ENCODE measurements at places on chromosomes 16 and 17.

DNA sequence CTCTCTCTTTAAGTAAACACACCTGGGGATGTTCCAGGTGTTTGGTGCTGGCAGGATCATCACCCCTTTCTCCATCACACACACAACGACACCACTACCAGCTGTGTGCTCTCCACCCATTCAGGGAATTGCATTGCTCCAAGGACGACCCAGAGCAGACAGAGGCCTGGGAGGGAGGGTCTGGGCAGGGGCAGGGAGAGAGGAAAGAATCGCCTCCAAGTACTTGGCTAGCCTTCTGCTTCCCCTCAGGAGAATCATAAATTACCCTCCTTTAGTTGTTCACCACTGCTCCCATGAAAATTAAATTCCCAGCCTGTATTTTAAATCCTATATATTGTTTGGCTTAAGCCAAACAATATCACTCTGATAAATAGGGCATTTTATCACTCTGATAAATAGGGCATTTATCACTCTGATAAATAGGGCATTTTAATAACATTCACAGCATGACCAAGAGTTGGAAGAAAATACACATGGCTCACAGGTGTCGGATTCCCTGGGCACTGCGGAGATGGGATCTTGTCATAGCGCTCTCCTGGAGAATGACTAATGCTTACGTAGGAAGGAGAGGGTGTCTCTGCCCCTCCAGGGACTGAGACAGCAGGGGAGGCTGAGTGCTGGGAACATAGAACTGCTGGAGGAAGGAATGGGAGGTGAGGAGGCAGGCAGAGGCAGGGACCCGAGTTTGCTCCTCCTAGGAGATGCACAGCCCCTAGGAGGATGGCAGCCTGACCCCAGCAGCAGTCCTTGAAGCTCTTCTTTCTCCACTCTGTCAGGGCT lies 673.6 kb downstream of the HS3ST4 start:
- DNase-seq, result no peak

- no peak for DNase-seq
Measured at GRCh38 chr17:6179017-6179416, 108.8 kb downstream of the WSCD1 start.

GRCh38 chr17:64599187-64599676 lies 62.9 kb downstream of the SMURF2 start:
- no peak for DNase-seq

DNA sequence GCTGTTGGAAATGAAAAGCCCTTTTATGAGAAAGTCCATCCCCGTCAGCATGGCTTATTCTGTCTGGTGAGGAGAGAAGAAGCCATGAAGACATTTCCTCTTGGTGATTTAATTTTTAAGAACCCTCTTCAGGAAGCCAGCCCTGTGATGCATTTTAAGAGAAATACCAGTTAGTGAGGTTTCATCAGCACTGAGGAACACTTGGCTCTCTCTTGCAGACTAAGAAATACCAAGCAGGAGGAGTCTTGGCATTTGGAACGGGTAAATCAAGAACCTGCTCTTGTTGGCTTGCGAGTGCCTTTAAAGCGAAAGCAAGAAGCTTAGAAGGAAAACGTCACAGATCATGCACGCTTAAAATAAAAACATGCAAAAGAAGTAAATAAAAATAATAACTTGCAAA lies 17.5 kb downstream of the RAB11FIP3 start:
- DNase-seq, result peak; percentile 19

DNA sequence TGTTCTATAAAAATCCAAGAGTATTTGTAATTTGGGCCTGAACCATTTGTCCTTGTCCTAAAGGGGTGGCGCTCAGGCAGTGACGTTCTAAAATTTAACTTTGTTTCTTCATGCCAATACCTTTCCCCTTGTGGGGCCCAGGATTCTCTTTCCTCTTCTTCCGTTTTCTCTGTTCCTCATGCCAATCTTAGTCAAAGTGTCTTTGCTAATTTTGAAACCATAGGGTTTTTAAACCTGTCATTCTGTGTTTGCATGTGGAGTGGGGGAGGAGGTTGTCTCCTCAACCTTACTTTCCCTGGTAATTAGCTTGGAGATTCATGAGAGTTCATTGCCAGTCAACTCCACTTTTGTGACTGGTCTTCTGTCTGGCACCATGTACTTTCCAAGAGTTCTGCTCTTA lies 337.1 kb downstream of the MAF start:
- no peak for DNase-seq

DNA sequence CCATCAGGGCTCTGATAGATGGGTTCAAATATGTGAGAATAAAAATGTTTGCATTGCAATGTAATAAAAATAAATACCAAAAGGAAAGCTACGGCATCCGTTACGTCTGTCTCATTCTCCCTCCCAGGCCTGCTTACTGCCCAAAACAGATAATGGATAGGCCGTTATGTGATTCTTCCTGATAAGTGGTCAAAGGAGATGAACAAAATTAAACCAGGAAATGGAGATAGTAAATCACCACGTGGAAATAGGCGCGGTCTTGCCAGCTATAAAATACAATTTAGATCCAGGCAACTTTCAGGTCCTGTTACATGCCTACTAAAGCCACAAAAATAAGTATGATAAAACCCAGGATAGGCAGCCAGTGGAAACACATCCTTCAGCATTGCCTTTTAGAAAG lies 49.5 kb upstream of the CCL1 start:
- no peak for DNase-seq

DNA sequence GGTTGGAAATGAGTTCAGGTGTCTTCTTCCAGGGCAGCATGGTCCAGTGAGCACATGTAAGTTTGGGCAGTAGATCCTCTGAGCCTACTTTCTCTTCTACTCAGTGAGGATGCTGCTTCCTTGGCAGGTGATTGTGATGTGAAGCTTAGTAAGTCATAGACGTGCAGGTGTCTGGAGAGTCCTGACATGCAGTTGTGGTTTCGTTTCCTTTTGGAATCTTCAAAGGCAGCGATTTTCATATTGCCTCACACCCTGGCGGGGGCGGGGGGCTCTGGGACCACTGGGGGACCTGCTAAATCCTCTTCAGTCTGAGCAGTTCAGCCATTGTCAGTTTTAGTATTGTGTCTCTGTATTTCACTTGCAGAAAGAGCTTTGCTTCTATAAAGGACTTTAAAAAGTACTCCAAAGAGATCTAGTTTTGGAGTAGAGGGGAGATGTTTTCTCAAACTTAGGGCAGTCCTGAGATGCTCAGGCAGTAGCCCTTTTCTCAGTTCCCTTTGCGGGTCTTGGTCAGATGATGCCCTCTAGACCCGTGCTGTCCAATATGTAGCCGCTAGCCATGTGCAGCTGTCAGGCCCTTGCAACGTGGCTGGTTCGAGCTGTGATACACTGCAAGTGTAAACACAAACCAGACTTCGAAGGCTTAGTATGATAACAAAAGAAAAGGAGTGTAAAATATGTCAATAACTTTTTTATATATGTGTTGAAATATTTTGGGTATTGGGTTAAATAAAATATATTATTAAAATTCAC lies 4.0 kb upstream of the CDK5R1 start:
- no peak for DNase-seq

DNA sequence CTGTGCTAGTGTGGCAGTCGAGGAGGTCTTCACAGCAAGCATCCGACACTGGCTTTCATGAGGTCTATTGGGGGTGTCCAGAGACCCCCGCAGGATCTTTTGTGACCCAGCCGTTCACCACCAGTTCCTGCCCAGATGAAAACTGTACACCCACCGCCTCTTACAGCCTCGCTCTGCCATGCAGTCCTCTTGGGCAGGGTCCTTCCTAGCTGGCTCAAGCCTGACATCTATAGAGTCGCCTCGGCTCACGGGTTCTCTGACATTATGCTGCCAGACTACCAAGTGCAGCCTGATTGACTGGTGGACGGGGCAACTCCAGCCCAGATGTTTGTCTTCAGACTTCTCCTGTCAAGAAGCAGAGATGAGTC lies 14.6 kb upstream of the CLEC10A start:
- no peak for DNase-seq

DNA sequence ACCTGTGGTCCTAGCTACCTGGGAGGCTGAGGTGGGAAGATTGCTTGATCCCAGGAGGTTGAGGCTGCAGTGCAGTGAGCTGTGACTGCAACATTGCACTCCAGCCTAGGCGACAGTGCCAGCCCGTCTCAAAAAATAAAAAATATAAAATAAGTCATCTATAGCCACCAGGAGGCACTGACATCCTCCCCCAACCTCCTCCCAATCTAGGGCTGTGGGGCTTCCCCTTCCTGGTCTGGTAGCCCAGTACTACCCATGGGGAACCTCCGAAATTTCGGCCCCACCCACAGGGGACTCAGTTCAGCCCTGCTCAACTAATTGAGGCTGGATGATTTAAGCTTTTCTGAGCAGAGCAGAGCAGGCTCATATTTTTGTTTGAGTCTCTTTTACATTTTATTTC lies 3.2 kb downstream of the ZSCAN10 start:
- DNase-seq, result no peak

GRCh38 chr17:35879773-35880654 lies at the start of gene CCL5:
Gene CCL5, minus strand, starts transcription at chr17:35880360.
- DNase-seq, result no peak

GRCh38 chr17:82524540-82524939 lies 5.0 kb downstream of the FOXK2 start:
- no peak for DNase-seq

All from AG09319 (cell line).